Renal cortical epithelial cell (primary cell): ENCODE measurements at places on chromosomes 2 and 18. TPM values are rescaled to one million over a fixed set of nuclear protein-coding genes. Genes with fewer than 3 reads are reported as not detected.

The GLI2 gene
- under 0.01 and 0.45 TPM in 2 replicates for total RNA-seq

The COX5B gene
- total RNA-seq: 143 and 359 TPM in 2 replicates

The NEB gene
- total RNA-seq: under 0.01 and 1.2 TPM in 2 replicates

The SLC1A4 gene
- 8.5 and 11.5 TPM in 2 replicates for total RNA-seq

The IL36RN gene
- total RNA-seq: 0.69 TPM in 1 of 2 replicates, not detected in the other

The ADAM23 gene
- not detected in 2 replicates for total RNA-seq

The UGT1A5 gene
- 0.35 and 3.8 TPM in 2 replicates for total RNA-seq

The AQP12B gene
- not detected in 2 replicates for total RNA-seq

DNA sequence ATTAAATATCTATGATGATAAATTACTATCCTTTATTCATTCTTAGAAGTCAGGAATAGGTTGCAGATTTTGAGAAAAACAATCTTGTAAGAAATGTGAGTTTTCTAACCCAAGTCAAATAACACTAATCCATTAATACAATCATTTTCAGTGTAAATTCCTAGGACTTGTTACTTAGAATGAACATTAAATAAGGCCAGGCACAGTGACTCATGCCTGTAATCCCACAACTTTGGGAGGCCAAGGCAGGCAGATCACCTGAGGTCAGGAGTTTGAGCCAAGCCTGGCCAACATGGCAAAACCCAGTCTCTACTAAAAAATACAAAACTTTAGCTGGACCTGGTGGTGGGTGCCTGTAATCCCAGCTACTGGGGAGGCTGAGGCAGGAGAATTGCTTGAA lies 45.8 kb upstream of the CDKL4 start:
- DNase-seq: peak; percentile 71

DNA sequence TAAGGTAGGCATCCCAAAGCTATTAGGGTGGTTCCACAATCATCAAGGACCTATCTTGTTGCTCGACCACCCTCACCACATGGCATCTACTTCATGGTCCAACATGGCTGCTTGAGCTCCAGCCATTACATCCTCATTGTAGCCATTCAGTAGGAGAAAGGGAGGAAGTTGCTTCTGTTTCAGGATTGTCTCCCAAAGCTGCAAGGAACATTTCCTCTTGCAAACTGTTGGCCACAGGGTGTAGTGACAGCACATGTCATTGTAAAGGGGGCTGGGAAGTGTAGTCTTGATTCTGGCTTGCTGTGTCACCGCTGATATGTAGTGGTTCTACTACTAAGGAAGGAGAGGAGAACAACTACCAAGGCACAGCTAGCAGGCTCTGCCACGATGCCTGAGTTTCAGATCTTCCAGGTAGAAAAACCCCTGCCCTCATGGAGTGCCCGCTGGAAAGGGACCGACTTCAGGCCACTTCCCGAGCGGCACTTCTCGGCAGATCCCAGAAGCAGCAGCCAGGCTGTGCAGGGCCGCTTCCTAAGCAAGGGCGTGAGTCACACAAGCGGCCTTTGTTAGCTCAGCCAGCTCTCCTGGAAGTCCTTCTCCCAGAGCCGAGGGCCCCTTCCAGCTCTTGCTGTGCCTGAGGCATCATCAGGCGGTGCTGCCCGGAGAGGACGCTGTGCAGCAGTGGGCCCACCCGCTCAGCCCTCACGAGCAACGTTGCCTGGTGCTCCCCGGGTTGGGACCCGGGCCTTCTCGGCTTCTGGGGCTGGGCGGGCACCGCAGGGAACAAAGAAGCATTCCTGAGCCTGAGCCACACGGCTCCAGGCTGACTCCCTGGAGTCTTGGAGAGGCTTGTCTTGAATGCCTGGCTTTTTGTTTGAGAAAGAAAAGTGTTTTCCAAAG lies 58.2 kb downstream of the HS6ST1 start:
- DNase-seq: no peak

GRCh38 chr2:104026725-104027124 lies 827.2 kb upstream of the POU3F3 start:
- peak; percentile 15 for DNase-seq

DNA sequence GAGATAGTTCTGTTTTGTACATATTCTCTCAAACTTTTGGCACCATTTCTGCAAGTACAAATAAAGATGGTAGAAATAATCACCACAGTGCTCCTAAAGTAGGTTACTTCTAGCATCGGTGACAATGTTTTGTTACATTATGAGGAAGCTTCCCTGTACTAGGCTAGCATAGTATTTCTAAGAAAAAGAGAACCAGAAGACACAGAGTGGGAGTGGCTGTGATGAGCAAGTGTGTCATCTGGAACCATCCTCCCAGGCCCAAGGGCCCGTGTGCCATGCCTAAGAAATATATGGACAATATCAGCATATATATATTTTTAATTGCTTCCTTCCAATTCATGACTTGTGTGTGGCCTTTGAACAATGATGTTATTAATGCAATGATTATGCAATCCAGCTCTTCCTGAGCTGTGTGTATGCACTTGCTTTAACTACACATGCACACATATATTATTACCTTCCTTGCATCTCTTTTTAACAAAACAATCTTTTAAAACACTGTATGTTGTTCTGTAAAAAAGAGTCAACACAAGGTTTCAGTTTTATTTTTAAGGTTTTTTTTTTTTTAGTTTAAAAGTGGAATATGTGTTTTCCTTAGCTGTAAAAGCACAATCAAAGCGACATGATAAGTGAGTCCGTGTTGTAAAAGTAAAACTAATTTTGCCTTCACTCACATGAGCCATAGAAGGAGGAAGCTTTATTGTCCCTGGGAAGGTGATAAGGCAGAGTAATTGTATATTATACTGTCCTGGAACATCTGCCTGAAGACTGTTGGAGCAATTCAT lies 303.9 kb downstream of the ZNF407 start:
- DNase-seq: no peak

- DNase-seq: peak; percentile 93
Measured at GRCh38 chr2:191894681-191895147, 47.8 kb upstream of the CAVIN2 start.

DNA sequence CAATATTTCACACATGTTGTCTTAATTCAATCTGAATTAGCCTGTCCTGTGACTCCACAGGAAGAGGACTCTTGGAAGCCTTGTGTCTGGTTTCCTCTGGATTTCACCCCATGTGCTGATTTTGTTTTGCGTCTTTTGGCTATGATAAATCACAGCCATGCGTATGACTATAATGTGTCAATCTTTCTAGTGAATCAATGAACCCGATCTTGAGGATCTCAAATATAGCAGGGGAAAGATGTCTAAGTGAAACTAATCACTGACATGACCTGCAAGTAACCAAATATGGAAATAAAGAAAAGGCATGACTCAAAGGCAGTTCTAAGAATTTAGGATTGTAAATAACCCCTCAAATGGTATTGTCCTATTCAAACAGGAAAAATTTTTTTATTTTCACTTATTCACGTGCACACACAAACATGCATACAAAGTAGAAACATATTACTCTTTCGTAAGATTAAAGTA lies 8.2 kb downstream of the WDFY1 start:
- DNase-seq: peak; percentile 31

DNA sequence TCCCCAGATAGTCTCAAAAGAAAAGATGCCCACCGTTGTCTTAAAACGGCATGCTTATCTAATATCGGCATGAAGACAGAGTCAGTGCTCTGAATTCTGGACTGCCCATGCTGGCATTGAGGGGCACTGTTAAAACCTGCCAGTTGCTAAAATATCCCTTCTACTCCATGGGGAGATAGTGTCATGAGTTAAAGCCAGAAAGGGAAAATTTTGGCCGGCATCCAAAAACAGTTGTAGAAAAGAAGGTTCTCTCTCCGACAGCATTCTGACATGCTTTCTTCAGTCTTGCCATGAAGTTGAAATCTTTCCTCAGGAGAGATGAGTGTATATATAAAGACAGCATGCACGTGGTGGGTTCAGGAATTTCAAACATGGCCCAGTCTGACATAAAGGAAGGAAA lies 401.3 kb upstream of the PIK3C3 start:
- DNase-seq: no peak

- no peak for DNase-seq
Measured at GRCh38 chr18:4333043-4333442, 122.1 kb downstream of the DLGAP1 start.
